WTC11 (cell line): ENCODE measurements at places on chromosomes 4 and X. TPM values are rescaled to one million over a fixed set of nuclear protein-coding genes. Genes with fewer than 3 reads are reported as not detected.

- no peak for DNase-seq
These were observed 52.8 kb downstream of the FAM47C start for GRCh38 chrX:37060999-37061398.

- DNase-seq, result no peak
These were observed 158.6 kb downstream of the PAPSS1 start for GRCh38 chr4:107561481-107561880.

DNA sequence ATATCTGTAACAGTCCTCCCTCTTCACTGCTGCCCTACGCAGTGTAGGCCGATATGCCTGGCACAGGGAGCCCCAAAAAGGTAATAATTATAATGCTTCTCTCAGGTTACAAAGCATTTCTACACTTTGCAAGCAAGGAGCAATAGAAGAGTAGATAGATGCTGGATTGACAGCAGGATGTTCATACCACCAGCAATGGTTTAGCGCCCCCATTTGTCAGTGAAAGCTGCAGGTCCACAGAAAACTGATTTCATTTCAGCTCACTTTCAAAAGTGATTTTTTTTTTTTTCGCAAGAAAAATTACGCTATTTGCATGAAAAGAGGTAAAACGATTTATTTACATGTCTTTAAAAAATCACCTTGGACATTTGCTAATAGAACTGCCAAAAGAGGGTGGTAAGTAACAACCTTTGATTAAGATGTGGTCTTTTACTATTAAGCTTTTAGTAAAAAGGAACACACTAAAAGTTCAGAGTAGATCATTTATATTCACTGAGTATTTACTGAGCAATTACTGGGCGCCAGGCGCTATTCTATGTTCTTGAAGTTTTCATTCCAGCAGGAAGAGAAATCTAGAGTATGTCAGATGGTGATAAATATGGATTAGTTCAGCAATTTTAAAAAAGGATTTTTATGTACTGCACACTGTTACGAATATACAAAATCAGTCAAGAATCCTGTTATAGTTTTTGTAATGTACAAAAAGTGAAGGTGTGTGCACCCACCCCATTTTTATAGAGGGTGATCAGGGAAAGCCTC lies 34.4 kb downstream of the HPF1 start:
- no peak for DNase-seq

DNA sequence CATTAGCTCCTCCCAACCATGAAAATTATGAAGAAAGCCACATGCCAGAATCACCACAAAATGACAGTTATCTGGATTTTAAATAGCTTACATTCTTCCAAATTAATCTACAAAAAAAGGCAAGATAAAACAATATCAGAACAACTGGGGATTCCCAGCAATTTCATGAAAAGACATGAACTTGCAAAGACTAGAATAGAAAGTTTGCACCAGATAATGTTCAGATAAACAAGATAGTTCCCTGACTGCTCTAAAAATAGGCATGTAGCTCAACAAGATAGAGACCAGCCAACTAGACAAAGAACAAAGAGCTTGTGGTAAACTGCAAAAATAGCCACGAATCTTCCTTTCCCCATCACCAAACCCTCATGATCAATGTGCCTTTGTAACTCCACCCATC lies 30.3 kb upstream of the DDX53 start:
- DNase-seq, result no peak

DNA sequence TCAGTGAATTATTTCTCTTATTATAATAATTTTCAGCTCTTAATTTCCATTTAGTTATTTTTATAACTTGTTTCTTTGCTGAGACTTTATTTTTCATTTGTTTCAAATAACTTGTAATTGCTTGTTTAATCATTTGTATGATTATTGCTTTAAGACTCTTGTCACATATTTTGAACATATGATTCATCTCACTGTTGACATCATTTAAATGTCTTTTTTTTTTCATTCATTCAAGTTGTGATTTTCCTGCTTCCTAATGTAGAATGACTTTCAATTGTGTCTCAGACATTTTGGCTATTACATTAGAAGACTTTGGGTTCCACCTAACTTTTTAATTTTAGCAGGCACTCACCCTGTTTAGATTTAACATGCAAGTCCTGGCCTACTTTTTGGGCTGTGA lies 234.8 kb upstream of the DIPK2B start:
- no peak for DNase-seq

- no peak for DNase-seq
These were observed 13.8 kb downstream of the RNF4 start for GRCh38 chr4:2482693-2483092.

- no peak for DNase-seq
These were observed 262.6 kb upstream of the BMP3 start for GRCh38 chr4:80767944-80768343.

- no peak for DNase-seq
These were observed 10.4 kb downstream of the AFP start for GRCh38 chr4:73446336-73446938.

- no peak for DNase-seq
These were observed 102.3 kb upstream of the GRIA3 start for GRCh38 chrX:123081776-123082175.

- DNase-seq, result no peak
These were observed 184.3 kb downstream of the HS6ST2 start for GRCh38 chrX:132774010-132774714.

GRCh38 chrX:153865685-153866084 lies 20.3 kb downstream of the L1CAM start:
- DNase-seq, result no peak

GRCh38 chr4:109352941-109353340 lies 50.5 kb upstream of the COL25A1 start:
- no peak for DNase-seq

GRCh38 chrX:28802625-28803024 lies 215.4 kb downstream of the IL1RAPL1 start:
- DNase-seq, result no peak

GRCh38 chrX:76026751-76027150 lies 146.1 kb upstream of the PBDC1 start:
- no peak for DNase-seq

GRCh38 chrX:85107407-85107806 lies 103.7 kb downstream of the APOOL start:
- DNase-seq, result no peak

DNA sequence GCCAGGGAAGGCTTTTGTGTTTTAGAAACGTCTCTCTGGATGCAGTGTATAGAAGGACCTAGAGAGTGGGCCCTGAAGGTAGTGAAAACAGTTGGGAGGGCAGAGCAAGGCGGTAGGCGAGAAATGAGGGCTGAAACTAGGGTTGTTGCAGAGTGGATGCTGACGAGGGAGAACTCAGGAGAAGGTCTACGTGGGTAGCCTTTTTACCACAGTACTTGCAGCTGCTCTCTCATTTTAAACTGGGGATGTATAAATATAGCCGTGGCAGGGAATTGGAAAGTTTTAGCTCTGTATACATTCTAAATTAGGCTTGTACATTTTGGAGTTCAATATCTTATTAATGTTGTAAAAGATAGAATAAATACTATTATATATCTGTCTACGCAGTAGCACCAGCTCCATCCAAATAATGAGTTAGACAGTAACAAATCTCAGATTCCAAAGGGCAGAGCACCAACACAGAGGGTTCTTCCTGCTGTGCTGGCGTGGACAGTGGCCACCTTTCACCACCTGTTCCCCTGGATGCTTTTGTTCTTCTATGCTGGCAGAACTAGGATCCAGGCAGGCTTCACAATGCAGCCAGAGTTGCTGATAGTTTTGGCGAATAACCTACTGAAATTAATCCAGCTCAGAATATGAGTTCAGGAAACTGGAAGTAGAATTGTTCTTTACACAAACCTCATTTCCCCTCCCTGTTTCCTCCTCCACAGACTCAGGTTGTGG lies 31.7 kb downstream of the CCNG2 start:
- DNase-seq, result no peak

- DNase-seq, result no peak
These were observed at the start of gene ADH6 for GRCh38 chr4:99219072-99219471. ADH6 (minus strand) TSS chr4:99219246; CDS start chr4:99219152, 94 bp downstream.

DNA sequence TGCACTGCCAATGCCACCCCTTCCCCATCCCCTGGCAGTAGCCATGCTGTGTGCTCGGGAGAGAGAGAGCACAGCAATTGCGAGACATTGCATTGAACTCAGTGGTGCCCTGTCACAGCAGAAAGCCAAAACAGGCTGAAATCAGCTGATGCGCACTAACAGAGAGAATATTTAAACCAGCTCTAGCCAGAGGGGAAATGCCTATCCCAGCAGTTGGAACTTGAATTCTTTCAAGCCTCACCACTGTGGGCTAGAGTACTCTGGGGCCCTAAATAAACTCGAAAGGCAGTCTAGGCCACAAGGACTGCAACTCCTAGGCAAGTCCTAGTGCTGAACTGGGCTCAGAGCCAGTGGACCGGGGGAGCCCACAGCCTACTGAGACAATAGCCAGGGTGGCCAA lies 17.7 kb upstream of the RP2 start:
- DNase-seq, result no peak

DNA sequence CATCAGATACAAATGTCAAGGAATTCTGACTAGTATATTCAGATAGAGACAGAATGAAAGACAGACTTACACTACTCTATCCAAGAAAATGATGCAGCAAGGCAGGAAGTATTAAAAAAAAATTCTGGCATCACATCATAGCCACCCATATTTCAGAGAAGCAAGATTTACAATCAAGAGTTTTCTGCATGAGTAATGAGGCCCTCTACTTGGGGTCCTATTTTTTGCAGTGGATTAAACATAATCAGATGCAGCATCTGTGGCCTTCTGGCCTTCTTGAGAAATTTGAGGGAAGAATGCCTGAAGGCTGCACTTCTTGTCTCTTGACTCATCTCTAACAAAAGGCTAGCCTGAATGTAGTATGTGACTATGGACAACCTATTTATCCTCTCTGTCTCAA lies 48.2 kb upstream of the SLIT2 start:
- no peak for DNase-seq

- DNase-seq, result no peak
These were observed 191.7 kb upstream of the GPC4 start for GRCh38 chrX:133606990-133607389.

- DNase-seq, result peak; percentile 33
These were observed 477 bp downstream of the KLHL13 start for GRCh38 chrX:118115953-118116712.

GRCh38 chr4:111649308-111649707 lies 495.9 kb upstream of the FAM241A start:
- no peak for DNase-seq

- no peak for DNase-seq
These were observed 69.5 kb downstream of the AASDH start for GRCh38 chr4:56317749-56318148.

- no peak for DNase-seq
These were observed 37.6 kb downstream of the KIT start for GRCh38 chr4:54695337-54695736.

DNA sequence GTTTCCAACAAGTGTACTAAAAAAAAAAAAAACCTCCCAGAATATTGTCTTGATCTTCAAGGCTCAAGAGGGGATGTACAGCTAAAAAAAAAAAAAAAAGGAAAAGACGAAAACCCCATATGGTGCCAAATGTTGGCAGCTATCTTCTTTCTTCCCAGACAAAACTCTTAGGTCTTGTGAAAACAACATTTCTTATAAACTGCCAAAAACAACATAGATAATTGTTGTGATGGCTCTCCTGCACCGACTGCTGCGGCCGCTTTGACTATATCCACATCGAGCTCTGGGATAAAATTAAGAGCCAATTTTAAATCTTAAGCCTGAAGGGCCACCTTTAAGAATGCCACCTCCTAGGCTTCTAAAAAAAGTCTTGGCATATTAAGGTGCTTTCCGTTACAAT lies 23.5 kb downstream of the PDGFC start:
- DNase-seq, result no peak

DNA sequence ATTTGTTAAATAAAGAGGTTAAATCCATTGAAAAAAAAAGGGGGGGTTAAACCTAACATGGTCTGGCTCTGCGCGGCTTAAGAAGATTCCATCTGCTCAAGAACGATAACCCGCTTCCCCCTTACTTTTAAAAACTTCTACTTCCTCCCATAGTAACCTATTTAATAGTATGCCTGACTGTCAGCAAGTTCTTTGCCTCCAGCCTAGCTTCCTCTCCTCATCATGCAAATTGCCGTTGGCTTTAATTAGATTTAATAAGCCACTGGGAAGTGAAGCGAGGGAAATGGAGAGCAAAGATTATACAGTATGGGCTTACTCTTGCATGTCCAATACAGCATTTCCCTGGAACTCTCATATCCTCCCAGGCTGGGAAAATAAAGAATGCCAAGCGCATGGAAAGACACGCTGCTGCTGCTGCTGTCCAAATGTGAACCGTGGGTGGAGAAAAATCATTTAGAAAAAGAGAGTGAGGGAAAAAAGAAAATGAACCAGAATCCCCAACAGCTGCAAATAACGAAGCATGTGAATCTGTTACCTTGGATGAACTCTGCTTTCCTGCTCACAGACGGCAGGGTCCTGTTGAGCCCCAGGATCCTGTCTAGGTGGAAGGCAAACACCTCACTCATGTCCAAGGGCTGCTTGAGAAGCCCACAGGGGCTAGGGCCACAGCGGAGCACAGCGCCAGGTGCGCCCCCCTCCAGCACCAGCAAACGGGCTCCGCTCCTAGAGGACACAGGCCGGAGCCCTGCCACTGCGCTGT lies 2.7 kb downstream of the GASK1B start:
- no peak for DNase-seq

GRCh38 chr4:156336511-156336910 lies 382.8 kb upstream of the CTSO start:
- DNase-seq, result no peak

DNA sequence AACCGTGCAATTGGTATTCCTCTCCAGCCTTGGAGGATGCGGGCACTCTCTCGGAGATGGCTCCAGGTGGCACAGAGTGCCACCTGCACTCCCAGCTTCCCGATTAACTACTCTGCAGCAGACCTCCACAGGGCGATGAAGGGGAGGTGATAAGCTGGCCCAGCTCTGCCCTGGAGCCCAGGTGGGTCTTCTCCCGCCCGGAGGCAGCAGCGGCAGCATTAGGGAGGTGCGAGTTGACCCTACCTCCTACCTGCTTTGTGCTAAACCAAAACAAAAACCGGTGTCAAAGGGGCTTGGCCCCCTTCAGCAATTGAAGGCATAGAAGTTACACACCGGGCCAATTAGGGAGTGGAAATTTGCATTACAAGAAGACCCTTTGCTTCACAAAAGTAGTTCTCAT lies 137.4 kb upstream of the MAMLD1 start:
- DNase-seq, result no peak

DNA sequence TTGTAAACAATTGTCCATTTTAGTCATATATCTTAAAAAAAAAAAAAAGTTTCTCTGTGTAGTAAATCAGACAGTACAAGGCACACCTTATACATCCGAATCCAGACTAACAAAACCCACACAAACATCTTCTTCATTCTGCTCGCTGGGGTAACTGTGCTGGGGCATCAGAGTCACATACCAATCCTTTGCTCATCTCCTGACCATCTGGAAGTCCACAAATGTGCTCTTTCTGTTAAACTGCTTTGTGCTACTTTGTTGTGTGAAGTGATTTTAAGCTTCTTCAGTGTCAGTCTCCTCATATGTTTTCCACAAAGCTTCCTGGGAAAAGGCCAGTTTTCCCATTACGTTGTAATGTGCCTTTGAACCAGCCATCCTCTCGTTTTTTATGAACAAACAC lies 86.2 kb upstream of the CBR4 start:
- DNase-seq, result no peak

The TMPRSS11B gene
- not detected in 3 replicates for total RNA-seq

The KLB gene
- 0.09 to 0.14 TPM in 2 of 3 replicates, not detected in the other for total RNA-seq

The ADH1C gene
- 0.22 to 0.23 TPM in 2 of 3 replicates, not detected in the other for total RNA-seq

The UGT2B15 gene
- 0.22 to 0.25 TPM (median 0.25 TPM) in 3 replicates for total RNA-seq

The FRMD7 gene
- not detected in 3 replicates for total RNA-seq

The DNAAF6 gene
- not detected in 3 replicates for total RNA-seq

The ABCG2 gene
- 2.1 to 3.8 TPM (median 3.4 TPM) in 3 replicates for total RNA-seq

The CXCL1 gene
- total RNA-seq, result 0.85 to 1.4 TPM (median 1.4 TPM) in 3 replicates

The MAGEA2B gene
- total RNA-seq, result 12.3 to 13.8 TPM (median 13.7 TPM) in 3 replicates

The ENPP6 gene
- total RNA-seq, result 0.09 to 0.27 TPM (median 0.09 TPM) in 3 replicates

The FMR1NB gene
- total RNA-seq, result not detected in 3 replicates
